ENCODE measurements at places on chromosomes 5 and 9.

DNA sequence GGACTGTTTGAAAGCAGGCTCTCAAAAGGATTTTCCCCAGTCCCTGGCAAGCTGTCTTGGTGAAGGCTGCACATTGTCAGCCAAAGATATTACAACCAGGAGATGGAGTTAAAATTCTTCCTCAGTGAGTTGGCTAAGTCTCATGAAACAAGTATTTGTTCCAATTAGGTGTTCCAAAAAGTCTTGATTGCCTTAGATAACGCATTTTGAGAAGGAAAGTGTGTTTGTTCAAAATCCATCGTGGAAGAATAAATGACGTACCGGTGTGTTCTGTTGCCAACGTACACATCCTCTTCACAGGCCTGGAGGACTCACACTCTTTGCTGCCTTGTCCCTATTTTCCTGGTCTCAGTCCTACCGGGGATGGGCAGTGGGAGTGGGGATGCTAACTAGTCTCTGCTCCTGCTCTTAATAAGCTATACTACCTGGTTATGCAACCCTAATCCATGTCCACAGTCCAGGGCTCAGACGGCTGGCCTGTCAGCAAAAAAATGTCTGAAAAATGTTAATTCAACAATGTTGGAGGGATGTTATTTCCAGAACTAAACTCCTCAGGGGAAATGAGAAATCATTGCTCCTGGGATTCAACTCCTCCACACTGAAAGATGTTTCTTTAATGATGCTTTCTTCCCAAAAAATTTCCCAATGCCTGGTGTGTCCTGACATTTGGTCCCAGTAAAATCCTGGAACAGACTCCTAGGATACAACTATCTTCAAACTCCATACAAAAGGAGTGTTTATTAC, 175.3 kb upstream of the KLF9 start:
- DNase-seq, result no peak

- DNase-seq, result no peak
Measured at GRCh38 chr9:3909966-3910650, 384.3 kb upstream of the RFX3 start.

DNA sequence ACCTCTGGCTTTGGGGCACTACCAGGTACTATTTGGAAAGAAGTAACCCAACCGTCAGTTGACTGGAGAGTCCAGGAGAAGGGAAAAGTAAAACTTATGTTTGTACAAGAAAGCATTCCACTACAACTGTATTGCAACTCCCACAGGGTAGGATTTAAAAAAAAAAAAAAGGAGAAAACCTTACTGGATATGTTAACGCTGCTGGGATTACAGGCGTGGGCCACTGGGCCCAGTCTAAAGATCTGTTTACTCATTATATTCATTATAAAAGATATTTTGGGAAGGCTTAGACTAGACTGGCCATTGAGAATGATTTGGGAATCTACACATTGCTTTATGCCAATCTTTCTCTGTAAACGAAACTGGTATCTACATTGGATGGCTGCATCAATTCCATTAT, 86.6 kb downstream of the USP20 start:
- no peak for DNase-seq

GRCh38 chr5:72878854-72879253, 62.4 kb downstream of the TNPO1 start:
- no peak for DNase-seq

- DNase-seq, result no peak
Measured at GRCh38 chr9:126756876-126757415, 47.9 kb upstream of the ZBTB43 start.

DNA sequence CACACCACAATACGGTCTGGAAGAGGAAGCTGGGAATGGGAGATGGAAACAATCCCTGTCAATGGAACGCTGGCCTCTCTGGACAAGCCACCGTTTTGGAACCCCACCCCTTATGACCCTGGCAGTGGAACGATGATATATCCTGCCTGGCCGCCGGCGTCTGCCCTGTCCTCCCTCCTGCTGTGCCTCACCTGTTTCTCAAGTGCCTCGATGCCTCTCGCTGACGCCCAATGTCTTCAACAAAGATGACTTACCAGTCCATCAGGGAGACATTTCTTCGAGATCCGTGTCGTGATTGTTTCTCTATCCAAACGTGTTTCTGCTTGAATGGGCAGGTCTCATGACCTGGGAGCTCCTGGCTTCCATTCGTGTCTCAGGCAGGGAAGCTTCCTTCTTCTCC, 476.5 kb downstream of the SPATA31A7 start:
- no peak for DNase-seq

GRCh38 chr5:39697881-39698280, 273.1 kb upstream of the DAB2 start:
- DNase-seq, result no peak

GRCh38 chr9:114834386-114834785, 28.5 kb upstream of the TNFSF15 start:
- DNase-seq, result no peak
